ENCODE measurements at places on chromosomes 13 and 19. TPM values are rescaled to one million over a fixed set of nuclear protein-coding genes. Genes with fewer than 3 reads are reported as not detected.

LGI4 gene
- total RNA-seq: not detected

SIAH3 gene
- total RNA-seq: 0.30 TPM

FAM83E gene
- total RNA-seq: 4.4 TPM

PLIN4 gene
- total RNA-seq: not detected

ZNF324 gene
- total RNA-seq: 13.7 TPM

MCF2L gene
- 9.3 TPM for total RNA-seq

KLK4 gene
- not detected for total RNA-seq

SERPINE3 gene
- not detected for total RNA-seq

ZNF442 gene
- 1.7 TPM for total RNA-seq

DAPK3 gene
- total RNA-seq: 32.2 TPM

HNRNPA1L2 gene
- total RNA-seq: 11.6 TPM

FFAR2 gene
- total RNA-seq: not detected

APOC4 gene
- total RNA-seq: not detected

SLITRK5 gene
- not detected for total RNA-seq

CRX gene
- total RNA-seq: not detected

NEK5 gene
- total RNA-seq: not detected

ZNF675 gene
- total RNA-seq: 24.7 TPM

GRK1 gene
- total RNA-seq: not detected

KLF1 gene
- 0.39 TPM for total RNA-seq
